Activated CD8-positive, alpha-beta T cell treated with anti-CD3 and anti-CD28 coated beads, Interleukin-2, amount 10 ng/mL, durations not matched to agents 7 days and 5 days (primary cell): ENCODE measurements at places on chromosomes 12 and 14. TPM values are rescaled to one million over a fixed set of nuclear protein-coding genes. Genes with fewer than 3 reads are reported as not detected.

- peak; percentile 46 for DNase-seq
These were observed 61.2 kb downstream of the FBXL14 start for GRCh38 chr12:1533205-1533601.

- peak; percentile 80 for DNase-seq
These were observed 1.0 kb downstream of the INSM2 start for GRCh38 chr14:35534873-35535482.

DNA sequence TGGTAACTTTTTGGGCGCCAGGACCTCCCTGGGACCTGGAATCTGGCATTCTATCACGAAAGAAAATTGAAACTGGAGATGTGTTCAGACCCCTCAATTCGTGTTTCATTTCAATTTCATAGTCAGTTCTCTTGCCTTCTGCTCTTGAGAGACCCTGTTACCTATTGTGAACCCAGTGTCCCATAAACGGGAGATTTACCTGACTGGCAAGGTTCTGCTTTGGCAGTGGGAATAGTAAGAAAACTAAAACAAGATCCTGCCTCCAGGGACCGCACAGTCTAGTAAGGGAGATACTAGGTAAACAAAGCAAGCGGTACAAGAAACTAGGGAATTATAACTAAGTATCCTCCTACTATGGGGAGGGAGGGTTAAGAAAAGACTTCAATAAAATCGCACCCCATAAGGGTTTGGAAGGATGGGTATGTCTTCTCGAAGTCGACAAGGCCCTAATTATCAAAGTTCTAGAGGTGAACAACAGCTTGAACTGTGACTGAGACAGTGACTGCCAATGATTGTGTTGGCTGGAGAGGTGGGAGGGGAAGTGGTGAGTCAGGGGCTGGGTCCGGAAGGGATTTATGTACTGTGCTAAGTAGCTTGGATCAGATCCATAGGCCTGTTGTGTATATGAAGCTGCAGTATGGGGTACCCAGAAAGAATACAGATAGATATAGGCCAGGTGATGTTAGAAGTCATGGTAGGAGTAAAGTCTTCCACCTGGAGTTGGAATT, 754 bp downstream of the ACSS3 start:
- DNase-seq: no peak

PPP1CC gene
- total RNA-seq: 179 TPM

MORN3 gene
- 0.37 TPM for total RNA-seq

DNA sequence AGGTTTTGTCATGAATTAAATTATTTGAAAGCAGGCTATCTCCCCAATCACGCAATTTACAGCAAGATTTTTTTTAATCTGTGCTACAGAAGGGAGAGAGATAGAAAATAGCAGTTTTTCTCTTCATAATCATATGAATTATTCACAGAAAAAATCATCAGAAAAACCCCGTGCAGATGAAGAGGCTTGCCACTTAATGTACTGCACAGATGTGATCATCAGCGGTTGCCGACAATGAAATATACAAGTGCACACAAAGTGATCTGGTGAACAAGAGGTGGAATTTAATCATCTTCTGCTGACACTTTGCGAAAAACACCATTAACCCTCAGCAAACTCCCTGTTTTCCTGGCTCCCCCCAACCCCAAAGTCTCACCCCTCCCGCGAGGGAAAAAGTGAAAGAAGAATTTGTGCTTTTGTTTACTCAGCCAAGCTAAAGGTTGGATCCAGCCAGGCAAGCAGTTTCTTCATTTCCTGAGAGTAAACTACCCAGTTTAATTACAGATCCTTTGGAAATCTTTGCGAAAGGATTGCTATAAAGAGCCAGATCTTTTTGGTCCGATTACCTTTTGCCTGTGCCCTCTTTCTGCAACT, 3.1 kb upstream of the LMO3 start:
- DNase-seq: no peak

- DNase-seq: no peak
These were observed 614.1 kb downstream of the SLC16A7 start for GRCh38 chr12:60209933-60210332.

DNA sequence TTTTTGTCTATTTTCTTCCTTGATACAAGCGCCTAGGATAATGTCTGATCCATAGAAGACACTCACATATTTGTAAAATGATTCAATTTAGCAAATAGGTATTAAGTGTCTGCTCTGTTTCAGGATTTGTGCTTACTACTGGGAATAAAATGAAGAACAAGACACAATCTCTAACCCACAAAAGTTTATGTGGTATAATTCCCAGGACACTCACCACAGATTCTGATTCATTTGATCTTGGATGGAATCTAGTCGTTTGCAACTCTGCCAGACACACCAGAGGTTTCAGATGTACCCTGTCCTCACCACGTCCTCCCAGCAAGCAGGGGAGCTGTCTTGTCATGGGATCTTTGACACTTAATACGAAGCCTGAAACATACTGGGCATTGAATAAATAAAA, 208.3 kb downstream of the LRIG3 start:
- no peak for DNase-seq

EPYC gene
- total RNA-seq: not detected
